Panc1 (cell line): ENCODE measurements at places on chromosomes 2 and 18. TPM values are rescaled to one million over a fixed set of nuclear protein-coding genes. Genes with fewer than 3 reads are reported as not detected.

- no peaks in the 10 kb centered on the region for H3K27me3 ChIP-seq
- H3K36me3 ChIP-seq: no peaks in the 10 kb centered on the region
- no peak for DNase-seq
- no peak overlapping the region for H3K27ac ChIP-seq
Observed at GRCh38 chr2:198890490-198890889, 567.2 kb downstream of the SATB2 start.

Gene NAT8
- not detected for total RNA-seq

DNA sequence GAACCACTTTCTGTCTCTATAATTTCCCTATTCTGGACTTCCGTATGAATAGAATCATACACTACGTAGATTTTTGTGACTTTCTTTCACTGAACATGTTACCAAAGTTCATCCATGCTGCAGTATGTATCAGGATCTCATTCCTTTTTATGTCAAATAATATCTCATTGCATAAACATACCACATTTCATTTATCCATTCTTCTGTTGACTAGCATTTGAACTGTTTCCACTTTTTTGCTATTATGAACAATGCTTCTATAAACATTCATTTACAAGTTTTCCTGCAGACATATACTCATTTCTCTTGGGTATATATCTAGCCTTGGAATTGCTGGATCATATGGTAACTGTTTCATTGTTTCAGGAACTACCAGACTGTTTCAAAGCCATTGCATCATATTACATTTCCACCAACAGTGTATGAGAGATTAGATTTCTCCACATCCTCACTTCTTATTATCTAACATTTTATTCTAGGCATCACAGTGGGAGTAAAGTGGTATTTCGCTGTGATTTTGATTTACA lies 186.2 kb downstream of the DYM start:
- DNase-seq: no peak
- H3K36me3 ChIP-seq: no peaks in the 10 kb centered on the region
- no peaks in the 10 kb centered on the region for H3K27me3 ChIP-seq

DNA sequence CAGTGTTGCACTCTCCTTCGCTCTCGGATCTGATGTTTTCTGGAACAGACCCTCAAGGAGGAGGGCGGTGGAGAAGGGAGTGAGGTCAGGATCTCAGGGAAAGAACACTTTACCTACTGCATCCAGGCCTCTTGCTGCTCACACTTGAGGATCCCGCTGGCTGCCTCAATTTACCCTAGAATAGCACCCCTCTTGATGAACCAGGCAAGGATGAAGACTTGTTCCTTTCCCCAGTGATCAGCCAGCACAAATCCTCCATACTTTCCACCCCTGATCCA lies 14.2 kb downstream of the WNT10A start:
- no peaks in the 10 kb centered on the region for H3K27me3 ChIP-seq
- no peak overlapping the region for H3K4me3 ChIP-seq
- peak overlapping the region; percentile 80 for H3K27ac ChIP-seq
- H3K4me1 ChIP-seq: peaks cover 54% of the 10 kb centered on the region

- no peaks in the 10 kb centered on the region for H3K4me1 ChIP-seq
- no peak for DNase-seq
- no peak overlapping the region for H3K27ac ChIP-seq
- H3K36me3 ChIP-seq: no peaks in the 10 kb centered on the region
Observed at GRCh38 chr2:66173645-66174044, 261.3 kb upstream of the MEIS1 start.

DNA sequence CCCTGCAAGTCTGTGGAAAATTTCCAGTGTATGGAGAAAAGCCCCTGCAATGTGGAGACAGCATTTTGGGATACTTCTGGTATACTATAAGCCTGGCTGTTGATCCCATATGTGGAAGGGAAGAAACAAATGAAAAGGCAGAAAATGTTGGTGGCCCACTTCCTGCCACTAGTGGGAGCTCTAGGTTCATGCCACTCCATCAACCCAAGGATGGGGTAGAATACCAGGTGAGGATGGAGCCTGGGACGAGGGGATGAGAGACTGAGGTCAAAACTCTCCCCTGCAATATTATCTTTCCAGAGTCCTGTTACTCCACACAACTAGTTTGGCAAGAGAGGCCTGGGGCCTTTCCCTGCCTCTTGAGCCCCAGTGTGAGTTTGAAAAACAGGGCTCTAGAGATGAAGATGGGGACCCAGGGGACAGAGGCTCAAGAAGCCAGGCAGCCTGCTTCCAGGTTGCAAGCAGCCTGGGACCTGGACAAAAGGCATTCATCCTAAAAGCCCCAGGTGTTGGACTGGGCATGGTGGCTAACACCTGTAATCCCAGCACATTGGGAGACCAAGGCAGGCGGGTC lies 31.9 kb downstream of the BMP10 start:
- no peak overlapping the region for H3K4me3 ChIP-seq
- H3K27ac ChIP-seq: no peak overlapping the region
- H3K4me1 ChIP-seq: no peaks in the 10 kb centered on the region
- no peak for DNase-seq

- H3K4me3 ChIP-seq: peak overlapping the region; percentile 57; the same call in 1 of the 2 replicates
- H3K27ac ChIP-seq: no peak overlapping the region
- no peaks in the 10 kb centered on the region for H3K36me3 ChIP-seq
Observed at GRCh38 chr18:25349926-25350487, 2.0 kb downstream of the ZNF521 start.

DNA sequence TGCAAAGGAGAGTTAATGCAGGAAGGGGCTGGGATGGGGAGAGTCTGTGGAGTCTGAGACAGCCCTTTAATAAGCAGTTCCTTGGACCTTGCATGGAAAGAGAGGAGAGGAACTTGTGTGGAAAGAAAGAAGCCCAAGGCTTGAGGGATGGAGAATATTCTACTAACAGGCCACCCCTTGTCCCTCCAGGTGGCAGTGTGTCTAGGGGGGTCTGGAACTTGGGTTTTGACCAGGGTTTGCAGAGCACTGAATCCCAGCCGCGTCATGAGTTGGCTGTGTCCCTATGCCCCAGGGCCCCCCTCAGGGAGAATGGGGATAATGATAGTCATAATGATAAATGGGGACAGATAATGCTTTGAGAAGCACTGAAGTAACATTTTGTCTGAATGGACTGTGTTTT lies 15.0 kb downstream of the TCF7L1 start:
- H3K27ac ChIP-seq: no peak overlapping the region
- H3K4me1 ChIP-seq: peaks cover 7% of the 10 kb centered on the region; the same call in 1 of the 2 replicates
- H3K4me3 ChIP-seq: no peak overlapping the region
- no peaks in the 10 kb centered on the region for H3K36me3 ChIP-seq
- H3K27me3 ChIP-seq: no peaks in the 10 kb centered on the region
- no peak for DNase-seq

DNA sequence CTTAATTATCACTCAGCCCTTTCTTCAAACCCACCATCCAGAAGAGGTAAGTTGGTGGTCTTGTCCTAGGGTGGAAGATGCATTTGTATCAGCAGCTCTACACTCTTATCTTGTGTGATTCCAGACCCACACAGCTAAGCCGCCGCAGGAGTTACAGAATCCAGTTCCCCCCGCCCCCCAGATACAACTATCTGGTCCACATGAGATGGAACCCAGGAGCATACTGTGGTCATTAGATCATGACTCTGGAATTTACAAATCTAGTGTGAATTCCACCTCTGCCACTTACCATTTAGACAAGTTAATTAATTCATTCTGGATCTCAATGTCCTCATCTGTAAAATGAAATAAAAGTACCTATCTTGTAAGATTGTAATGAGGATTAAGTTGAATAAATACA lies 486.4 kb downstream of the BCL11A start:
- no peak for DNase-seq
- H3K36me3 ChIP-seq: no peaks in the 10 kb centered on the region
- peaks cover 3% of the 10 kb centered on the region; the same call in 1 of the 2 replicates for H3K27me3 ChIP-seq
- H3K27ac ChIP-seq: no peak overlapping the region
- no peak overlapping the region for H3K4me3 ChIP-seq

Gene C1GALT1C1L
- 0.54 TPM for total RNA-seq

Gene GKN2
- not detected for total RNA-seq
